ENCODE measurements at places on chromosomes 2 and 18.

DNA sequence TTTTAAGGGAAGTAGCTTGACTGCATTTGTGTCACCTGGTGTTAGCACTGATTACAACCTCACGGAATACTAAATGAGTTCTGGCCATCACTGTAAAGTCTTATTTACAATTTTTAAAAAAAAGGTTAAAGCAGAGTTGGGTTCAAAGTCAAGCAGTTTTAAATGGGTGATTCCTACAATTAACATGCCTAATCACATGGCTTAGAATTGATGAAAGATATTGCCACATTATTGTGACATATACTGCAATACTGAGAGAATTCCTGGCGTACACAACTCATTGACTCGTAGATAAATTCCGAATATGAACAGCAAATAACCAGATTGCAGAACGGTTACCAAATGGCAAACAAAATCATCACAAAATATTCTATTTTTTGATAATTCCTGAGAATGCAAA lies 34.2 kb downstream of the ROCK2 start:
- DNase-seq, result no peak

DNA sequence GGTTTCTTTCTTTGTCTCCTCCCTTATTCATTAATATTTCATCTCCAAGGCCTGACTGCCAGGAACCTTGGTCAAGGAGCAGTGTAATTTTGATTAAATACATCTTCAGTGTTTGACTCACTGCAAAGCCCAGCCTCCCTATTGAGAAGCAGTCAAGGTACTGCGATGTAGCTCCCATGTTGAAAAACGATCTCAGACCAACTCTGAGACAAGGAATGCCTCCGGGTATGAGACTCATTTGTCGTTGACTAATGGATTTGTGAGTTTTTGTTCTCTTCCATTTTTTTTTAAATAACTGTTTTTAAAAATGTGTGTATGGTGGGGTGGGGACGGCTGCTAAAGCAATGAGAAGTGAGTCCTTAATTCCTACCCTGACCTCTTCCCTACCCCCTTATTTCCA lies 361.6 kb downstream of the SOX11 start:
- no peak for DNase-seq

DNA sequence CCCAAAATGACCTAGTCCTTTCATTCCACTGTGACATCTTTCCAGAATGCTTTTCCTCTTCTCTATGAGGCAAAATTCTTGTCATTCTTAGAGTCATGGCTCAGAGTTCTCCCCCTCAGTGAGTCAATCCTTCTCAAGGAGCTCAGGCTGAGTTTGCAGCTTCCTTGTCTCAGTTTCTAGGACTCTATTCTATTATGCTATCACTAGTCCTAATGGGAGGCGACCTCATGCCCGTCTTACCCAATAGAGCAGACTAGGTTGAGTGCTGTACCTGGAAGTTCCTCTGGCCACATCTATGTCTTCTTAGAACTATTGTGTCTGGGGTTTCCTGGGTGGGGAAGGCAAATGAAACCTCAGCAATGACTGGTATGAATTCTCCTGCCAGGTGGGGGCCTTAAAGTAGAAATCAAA lies 51.5 kb downstream of the HAUS1 start:
- peak; percentile 33 for DNase-seq

DNA sequence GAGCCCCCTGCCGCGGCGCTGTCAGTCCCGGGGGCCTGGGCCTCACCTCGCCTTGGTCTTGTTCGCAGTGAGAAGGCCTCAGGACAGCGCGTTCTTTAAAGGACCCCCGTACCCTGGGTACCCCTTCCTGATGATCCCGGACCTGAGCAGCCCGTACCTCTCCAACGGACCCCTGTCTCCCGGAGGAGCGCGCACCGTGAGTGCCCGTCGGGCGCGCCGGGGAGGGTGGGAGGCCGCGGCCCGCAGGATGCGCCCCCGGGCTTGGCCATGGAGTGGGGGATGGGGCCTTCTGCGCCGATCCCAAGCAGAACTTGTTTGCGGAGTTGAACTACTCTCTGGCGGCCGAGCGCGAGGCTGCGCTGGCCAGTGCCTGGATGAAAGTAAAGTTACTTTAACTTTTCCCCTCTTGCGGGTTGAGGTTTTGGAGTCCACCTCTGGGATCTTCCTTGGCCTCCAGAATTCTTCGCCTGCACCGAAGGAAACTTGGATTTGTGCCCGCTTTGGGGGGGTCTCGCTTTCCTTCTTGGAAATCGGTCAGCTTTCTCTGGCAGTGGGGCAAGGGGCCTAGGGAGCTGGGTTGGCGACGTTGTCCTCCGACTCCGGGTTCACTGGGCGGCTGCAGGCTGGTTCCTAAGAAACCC lies 1.2 kb downstream of the TCF7L1 start:
- peak; percentile 13 for DNase-seq

DNA sequence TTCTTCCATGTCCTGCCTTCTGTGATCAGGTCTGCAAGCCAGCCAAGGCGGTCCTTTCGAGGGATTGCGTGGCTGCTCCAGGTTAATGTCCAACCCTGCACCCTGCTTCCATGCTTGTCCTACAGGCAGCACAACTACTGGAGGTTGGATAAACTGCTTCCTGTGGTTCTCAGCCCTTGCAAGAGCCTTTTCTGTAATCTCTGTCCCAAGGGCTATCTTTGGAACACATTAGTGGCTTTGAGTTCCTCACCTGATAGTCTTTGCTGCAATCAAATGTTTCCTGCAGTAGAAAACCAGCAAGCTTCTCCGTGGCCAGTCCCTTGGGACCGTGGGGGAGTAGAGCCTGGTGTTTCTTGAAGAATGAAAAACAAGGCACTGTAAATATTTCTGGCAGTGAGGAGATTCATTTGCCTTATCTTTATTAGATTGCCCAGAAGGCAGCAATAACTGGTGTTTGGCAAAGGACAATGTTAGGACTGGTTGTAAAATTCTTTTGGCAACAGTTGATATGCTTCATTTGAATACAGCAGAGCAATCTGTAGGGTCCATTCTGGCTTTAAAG lies 214.4 kb downstream of the FHOD3 start:
- DNase-seq, result no peak

DNA sequence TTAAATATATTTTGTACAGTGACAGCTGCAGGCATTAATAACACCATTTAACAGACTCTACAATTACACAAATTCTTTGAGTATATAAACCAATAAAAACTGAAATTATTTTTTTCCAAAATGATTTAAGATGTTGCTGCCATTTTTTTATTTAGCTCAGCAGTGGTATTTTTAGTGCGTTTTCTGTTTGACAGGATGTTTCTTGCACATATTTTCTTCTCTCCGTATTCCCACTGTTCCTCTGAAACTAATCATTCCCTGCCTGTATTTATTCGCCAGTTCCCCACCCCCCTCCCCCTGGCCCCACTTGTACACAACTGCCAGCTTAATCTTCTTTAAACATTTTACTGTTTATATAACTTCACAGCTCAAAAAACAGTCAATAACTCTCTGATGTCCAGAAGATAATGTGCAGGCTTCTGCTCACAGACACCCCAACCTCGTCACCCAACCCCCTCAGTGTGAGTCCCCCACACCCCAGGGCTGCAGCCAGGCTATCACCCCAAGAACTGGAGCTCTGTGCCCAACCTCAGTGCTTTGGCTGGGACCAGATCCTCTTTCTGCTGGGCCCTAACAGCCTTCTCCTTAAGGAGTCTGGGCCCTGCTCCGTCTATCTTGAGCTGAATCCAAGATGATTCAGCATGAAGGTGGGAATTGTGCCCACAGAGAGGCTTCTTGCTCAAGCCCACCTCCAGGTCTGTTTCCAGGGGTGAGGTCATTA lies 41.6 kb upstream of the MAP4K4 start:
- DNase-seq, result no peak

All from activated naive CD4-positive, alpha-beta T cell treated with anti-CD3 and anti-CD28 coated beads, Interleukin-2, amount 50 U/mL, for 16 hours (primary cell).